Kidney (tissue), 22 donors: ENCODE measurements at places on chromosomes 3 and 15. TPM values are rescaled to one million over a fixed set of nuclear protein-coding genes. Genes with fewer than 3 reads are reported as not detected.
A peak's percentile ranks its signal among the peaks of the same experiment; 100 is the strongest.

The C3orf80 gene
- polyA plus RNA-seq: 0.13 TPM

DNA sequence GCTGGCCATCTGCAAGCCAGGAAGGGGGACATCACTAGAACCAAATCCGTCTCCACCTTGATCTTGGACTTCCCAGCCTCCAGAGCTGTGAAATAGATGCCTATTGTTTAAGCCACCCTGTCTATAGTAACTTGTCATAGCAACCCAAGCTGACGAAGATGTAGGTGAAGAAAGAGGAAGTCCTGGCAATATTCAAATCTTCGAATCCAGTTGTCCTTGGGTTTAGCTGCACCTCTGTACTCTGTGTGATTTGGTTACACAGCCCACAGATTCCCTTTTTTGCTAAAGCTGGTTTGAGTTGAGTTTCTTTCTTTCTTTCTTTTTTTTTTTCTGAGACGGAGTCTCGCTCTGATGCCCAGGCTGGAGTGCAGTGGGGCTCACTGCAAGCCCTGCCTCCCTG is 68.0 kb upstream of the XCR1 start:
- no peak for DNase-seq

GRCh38 chr3:152480282-152480953 is 211.7 kb downstream of the MBNL1 start:
- DNase-seq: no peak

- DNase-seq: peak; percentile 21
Measured at GRCh38 chr3:127588806-127589577, 1.5 kb downstream of the TPRA1 start.

DNA sequence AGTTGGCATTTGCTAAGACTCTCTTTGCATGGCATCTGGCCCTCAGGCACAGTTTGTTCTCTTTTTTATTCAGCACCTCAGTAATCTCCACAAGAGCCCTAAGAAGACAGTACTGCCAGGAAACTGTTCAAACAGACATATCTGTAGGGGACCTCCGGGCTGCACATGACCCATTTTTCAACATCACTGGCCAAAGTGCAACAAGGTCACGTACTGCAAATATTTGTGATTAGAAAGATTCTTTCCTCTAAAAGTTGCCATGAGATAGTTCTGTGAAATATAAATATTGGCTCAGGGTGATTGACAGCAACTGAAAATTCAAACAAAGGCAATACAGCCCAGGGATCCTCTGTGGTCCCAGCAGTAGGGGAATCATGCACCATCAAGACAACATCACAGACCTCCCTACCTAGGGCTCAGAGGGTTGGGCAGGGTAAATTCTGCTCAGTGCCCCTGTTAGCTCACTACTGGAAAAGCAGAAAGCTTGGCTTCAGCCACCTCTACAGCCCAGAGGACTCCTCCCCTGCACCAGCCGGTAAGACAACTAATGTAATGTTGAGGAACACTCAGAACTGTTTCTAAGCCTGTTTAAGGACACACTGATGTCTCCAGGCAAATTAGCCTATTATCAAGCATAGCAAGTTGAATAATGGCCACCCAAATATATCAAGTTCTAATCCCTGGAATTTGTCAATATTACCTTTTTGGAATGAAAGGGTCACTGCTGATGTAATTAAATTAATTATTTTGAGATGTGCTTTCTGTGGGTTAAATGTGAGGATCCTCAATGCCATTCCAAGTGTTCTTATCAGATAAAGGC is 117.4 kb upstream of the LPP start:
- DNase-seq: no peak

- DNase-seq: no peak
Measured at GRCh38 chr3:124209426-124209825, 217.5 kb upstream of the ROPN1 start.

- DNase-seq: no peak
Measured at GRCh38 chr3:43012174-43012573, 33.1 kb downstream of the GASK1A start.

GRCh38 chr3:123632161-123632655 is 47.4 kb upstream of the HACD2 start:
- no peak for DNase-seq

The ATP13A5 gene
- not detected for polyA plus RNA-seq

GRCh38 chr15:74821091-74821789 is 5.2 kb upstream of the CPLX3 start:
- no peak for DNase-seq

DNA sequence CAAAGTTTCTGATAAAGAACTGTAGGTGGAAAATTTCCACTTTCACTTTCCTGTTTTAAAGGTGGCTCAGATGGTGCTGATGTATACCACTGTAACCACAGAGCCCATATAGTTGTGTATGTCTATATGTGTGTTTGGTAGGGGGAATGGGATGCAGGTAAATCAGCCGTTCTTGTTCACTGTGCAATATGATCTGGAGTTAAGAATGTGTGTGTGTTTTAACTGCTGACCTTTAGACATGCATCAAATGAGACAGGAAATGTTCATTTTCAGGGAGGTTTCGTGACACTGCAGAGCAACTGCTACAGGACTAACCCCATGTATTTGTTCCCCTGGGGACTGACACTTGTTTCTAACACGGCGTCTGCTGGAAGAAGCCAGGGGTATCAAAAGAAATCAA is 180.5 kb downstream of the TAFA4 start:
- DNase-seq: no peak

- DNase-seq: no peak
Measured at GRCh38 chr3:7565574-7565973, 704.7 kb downstream of the GRM7 start.

DNA sequence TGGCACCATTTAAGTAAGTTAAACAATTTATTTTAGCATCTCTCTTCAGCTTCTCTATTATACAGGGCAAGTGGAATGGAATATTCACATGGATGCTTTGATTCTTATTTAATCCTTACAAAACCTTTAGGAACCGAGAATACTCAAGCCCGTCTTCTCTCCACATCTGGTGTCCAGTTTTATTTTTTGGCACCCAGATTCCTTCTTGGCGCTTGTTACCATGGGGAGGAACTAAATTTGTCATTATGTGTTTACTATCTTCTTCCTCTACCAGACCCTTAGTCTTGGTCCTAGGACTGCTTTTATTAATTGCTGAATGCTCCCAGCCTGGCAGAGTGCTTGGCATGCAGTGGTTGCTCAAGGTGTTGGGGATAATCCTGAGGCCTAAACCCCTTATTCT is 138.8 kb downstream of the CACNA2D3 start:
- DNase-seq: no peak

GRCh38 chr3:72665701-72666446 is 182.4 kb downstream of the SHQ1 start:
- no peak for DNase-seq

- DNase-seq: no peak
Measured at GRCh38 chr15:98657721-98658120, 9.4 kb downstream of the IGF1R start.

DNA sequence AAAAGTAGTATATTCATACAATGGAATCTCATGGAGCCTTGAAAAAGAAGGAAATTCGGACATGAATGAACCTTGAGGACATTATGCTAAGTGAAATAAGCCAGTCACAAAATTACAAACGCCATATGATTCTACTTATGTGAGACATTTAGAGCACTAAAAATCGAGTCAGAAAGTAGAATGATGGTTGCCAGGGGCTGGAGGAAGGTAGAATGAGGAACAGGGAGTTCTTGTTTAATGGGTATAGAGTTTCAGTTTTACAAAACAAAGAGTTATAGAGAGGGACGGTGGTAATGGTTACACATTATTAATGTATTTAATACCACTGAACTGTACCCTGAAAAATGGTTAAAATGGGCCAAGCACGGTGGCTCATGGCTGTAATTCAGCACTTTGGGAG is 19.5 kb downstream of the UBXN7 start:
- no peak for DNase-seq

The C3orf33 gene
- polyA plus RNA-seq: 8.1 TPM
